Activated naive CD4-positive, alpha-beta T cell treated with anti-CD3 and anti-CD28 coated beads, Interleukin-2, amount 10 ng/mL, durations not matched to agents 7 days and 5 days (primary cell): ENCODE measurements at places on chromosomes 2 and 18.

DNA sequence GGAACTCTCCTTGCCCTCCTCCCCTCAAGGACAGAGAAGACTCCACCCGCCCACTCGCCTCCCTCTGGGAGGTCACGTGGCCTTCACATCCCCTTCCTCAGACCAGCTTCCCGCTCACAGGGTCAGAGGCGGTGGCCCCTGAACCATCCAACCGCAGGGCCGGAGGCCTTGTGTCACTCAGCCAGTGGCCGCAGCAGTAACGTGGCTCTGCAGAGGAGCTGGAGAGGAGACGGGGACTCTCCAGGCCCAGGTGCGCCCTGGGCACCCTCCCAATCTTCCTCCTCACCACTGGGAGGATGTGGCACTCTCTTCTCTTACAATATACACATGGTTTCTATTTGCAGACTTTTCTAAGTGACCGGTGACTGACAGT lies 161.7 kb downstream of the TWIST2 start:
- peaks cover 36% of the 10 kb centered on the region for H3K27me3 ChIP-seq
- H3K4me1 ChIP-seq = no peaks in the 10 kb centered on the region
- H3K4me3 ChIP-seq = no peak overlapping the region
- no peaks in the 10 kb centered on the region for H3K36me3 ChIP-seq
- no peak overlapping the region for H3K27ac ChIP-seq

DNA sequence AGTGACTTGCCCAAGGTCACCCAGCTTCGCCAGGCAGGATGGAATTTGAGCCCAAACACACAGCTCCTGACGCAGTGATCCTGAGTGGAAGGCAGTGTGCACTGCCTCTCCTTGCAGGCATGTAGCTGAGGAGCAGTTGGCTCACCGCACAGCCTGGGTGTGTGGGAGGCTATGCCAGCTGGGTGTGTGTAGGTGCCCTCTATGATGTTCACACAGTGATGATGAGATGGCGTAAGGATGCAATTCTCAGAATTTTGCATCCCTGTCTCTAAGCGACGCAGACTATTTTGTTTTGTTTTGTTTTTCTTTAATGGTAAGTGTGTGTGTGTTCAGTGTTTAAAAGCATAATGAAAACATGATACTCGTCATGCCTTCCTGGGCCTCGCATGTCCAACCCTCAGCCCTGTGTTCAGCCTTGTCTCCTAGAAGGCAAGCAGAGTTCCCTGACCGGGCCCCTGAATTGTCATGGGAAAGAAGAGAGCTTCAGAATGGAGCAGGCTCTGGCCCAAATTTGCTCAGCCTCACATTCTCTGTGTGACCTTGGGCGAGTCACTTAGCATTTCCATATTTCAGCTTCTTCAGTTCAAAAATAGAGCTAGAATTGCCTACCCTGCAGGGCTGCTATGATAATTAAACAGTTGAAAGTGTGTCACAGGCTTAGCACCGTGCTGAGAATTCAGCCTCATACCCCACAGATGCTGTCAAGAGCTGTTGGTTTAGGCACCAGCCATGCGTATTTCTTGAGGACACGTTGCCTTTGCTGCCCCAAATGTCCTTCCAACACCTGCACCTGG lies 603.6 kb upstream of the RAB6C start:
- H3K4me3 ChIP-seq = no peak overlapping the region
- DNase-seq = no peak
- H3K27me3 ChIP-seq = no peaks in the 10 kb centered on the region
- H3K27ac ChIP-seq = no peak overlapping the region

- H3K27me3 ChIP-seq = no peaks in the 10 kb centered on the region
- no peak overlapping the region for H3K4me3 ChIP-seq
- H3K27ac ChIP-seq = no peak overlapping the region
- no peaks in the 10 kb centered on the region for H3K36me3 ChIP-seq
- H3K4me1 ChIP-seq = no peaks in the 10 kb centered on the region
- DNase-seq = peak; percentile 37
Measured at GRCh38 chr2:182240862-182241371, 185.9 kb downstream of the PDE1A start.

DNA sequence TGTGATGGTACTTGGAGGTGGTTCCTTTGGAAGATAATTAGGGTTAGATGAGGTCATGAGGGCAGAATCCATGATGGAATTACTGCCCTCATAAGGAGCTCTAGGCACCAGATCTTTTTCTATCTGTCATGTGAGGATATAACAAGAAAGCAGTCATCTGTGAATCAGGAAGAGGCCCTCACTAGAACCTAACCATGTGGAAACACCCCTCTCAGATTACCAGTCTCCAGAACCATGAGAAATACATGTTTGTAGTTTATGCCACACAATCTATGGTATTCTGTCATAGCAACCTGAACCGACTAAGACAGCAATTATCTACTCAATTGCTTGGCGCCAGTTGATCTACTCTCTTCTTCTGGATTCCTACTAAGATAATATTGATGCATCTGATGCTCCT lies 2.4 kb upstream of the SERPINB10 start:
- no peak for DNase-seq
